Body of pancreas (tissue), 4 donors: ENCODE measurements at places on chromosomes 2 and 18.

- DNase-seq, result no peak
Observed at GRCh38 chr2:112151701-112152440, 13.7 kb downstream of the FBLN7 start.

DNA sequence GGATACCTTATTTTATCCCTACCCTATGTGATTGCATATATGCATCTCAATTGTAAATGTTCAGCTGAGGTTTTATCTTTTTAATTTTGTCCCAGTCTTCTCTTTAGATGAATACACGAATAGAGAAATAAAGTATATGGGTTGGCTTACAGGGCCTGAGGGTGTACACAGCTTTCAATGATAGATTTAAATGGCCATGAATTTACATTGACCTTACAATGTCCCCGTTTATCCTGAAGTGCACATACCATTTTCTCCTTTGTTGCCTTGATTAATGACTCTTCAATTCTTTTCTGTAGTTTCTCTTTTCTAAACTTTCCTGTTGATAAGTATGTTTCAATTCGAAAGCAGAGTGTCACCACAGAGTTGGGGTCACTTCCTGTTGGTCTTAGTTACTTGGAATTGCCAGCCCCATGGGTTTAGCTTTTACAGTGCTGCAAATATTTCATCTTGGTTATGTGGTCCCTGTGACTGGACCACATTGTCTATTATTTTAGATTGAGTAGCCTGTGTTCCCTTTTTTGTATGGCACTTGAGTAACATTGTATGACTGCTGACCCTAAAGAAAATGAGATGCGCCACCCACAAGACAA lies 1616.3 kb upstream of the ACVR2A start:
- DNase-seq, result no peak

DNA sequence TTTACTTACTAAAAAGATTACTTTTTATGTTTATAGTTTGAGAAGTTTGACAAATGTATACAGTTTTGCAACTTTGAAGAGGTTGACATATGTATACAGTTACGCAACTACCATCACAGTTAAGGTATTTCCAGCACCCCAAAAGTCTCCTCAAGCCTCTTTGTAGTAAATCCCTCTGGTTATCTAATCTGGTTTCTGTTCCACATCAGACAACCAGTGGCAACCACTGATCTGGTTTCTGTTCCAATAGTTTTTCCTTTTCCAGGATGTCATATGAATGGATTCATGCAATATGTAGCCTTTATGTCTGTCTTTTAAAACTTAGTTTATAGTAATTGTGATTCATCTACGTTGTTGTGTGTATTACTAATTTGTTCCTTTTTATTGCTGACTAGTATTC lies 23.5 kb downstream of the IFIH1 start:
- DNase-seq, result no peak

- DNase-seq, result no peak
Observed at GRCh38 chr2:126059379-126059778, 596.6 kb upstream of the GYPC start.

- peak; percentile 43 for DNase-seq
Observed at GRCh38 chr18:58847383-58848071, 17.1 kb upstream of the ZNF532 start.

- DNase-seq, result no peak
Observed at GRCh38 chr2:162212366-162212765, 30.9 kb downstream of the FAP start.

GRCh38 chr2:135256531-135257260 lies 204.6 kb downstream of the RAB3GAP1 start:
- no peak for DNase-seq

DNA sequence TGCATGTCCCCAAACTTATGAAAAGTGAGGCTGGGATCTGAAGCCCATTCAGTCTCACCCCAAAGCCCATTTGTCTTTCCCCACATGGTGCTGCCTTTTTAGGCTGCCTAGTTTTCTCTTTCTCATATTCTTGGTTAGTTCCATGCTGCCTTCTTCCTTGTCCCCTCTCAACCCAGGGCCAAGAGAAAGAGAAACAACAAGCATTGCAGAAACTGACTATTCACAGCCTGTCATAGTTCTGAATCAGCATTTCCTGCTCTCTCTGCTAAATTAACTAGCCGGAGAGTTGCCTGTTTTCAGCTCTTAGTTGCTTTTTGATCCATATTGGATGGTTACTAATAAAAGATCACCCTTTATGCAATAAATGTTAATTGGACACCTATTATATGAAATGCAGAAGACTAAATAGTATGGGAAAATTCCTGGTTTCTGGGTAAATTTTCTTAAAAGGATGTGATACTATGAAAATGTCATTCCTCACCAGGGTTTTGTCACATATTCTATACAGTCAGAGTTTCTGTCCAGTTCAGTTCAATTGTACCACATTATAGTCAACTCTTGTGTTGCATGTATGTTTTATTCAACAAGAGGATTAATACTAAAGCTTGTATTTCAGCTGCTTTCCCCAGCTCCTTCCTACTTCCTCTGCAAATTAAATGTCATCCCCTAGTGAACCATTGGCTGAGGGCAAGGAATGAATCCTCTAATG lies 246.5 kb downstream of the GALR1 start:
- no peak for DNase-seq

DNA sequence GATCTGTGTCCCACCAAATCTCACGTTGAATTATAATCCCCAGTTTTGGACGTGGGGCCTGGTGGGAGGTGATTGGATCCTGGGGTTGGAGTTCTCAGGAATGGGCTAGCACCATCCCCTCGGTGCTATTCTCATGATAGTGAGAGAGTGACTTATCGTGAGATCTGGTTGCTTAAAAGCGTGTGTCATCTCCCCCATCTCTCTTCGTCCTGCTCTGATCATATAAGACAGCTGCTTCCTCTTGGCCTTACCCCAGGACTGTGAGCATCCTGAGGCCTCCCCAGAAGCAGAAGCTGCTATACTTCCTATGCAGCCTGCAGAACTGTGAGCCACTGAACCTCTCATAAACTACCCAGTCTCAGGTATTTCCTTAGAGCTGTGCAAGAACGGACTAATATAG lies 163.7 kb upstream of the NDUFV2 start:
- no peak for DNase-seq

- no peak for DNase-seq
Observed at GRCh38 chr2:220065581-220065980, 438.2 kb downstream of the SLC4A3 start.

- no peak for DNase-seq
Observed at GRCh38 chr2:214320211-214320610, 90.6 kb upstream of the VWC2L start.

GRCh38 chr2:175734686-175735085 lies 267.4 kb downstream of the LNPK start:
- no peak for DNase-seq

DNA sequence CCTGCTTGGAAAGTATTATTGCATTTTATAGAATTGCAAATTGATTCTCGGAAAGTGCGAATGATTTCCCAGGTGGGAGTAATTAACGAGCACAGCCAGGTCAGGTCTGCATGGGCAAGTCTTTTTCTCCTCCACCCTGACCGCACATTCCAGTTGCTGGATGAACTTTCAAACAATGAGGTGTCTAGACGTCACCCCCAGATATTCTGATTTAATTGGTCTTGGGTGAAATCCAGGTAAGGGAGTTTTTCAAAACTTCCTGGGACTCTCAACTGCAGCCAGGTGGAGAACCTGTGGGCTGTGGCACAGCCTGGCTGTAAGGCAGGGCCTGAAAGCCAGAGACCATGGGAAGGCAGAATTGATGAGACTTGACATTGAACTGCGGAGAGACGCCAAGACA lies 15.9 kb upstream of the RNF152 start:
- no peak for DNase-seq

- DNase-seq, result no peak
Observed at GRCh38 chr2:229612384-229612971, 101.9 kb downstream of the DNER start.

DNA sequence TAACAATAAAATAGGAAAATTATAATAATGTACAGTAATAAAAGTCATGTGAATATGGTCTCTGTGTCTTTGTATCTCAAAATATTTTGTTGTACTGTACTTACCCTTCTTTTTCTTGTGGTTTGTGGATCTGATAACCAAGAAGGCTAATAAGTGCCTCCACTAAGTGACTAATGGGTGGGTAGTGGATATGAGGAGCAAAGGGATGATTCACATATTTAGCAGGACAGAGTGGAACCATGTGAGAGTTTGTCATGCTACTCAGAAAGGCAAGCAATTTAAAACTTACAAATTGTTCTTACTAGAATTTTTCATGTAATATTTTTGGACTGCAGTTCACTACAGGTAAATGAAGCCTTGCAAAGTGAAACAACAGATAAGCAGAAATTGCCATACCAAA lies 1241.2 kb upstream of the CDH2 start:
- DNase-seq, result no peak

DNA sequence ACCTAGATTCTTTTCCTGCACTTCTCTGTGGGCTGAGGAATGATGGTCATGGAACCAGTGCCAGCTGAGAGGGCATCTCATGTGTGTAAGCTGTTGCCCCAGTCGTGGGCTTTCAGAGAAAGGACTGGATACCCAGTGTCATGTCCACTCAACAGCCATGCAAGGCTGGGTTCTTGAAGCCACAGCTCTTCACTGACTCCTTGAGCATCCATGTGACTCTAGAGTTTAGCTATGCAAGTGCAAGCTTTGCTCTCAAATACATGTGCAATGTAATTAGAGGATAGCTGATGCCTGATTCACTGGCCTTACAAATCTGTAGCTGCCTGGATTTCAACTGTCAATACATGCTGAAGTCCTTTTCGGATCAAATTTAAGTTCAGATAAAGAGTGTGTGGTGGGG lies 46.8 kb upstream of the EML6 start:
- DNase-seq, result no peak

DNA sequence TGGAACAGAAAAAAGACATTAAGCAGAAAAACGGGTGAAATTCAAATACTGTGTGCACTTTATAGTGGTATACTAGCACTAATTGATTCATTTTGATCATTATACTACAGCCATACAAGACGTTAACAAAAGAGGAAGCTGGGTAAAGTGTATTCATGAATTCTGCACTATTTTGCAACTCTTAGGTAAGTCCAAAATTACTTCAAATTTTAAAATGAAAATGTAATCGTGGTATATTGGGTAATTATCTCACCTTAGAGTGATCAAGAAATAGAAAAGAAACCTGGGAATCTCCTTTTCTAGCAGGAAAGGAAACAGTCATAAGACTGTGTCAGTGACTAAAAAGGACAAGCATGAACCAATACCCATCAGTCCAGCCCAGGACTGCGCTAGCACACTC lies 5.4 kb downstream of the TGFBRAP1 start:
- DNase-seq, result no peak

DNA sequence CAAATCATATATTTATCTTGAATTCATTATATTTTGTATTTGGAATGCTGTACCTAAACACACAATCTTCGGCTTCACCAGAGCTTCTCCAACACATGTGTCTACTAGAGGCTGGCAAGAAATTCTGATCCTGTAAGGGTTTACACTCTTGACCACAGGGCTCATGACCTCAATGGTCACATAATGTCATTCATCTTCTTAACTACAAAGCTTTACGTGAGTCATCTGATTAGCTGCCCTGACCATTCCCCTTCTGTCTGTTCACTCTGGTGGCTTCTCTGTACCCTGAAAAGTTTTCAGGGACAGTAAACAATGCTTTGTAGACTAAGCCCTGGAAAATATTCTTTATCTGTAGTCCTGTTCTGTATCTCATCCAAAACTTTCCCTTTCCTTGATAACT lies 423.9 kb downstream of the CMPK2 start:
- no peak for DNase-seq

- DNase-seq, result no peak
Observed at GRCh38 chr2:53668624-53669026, 99.0 kb upstream of the CHAC2 start.

DNA sequence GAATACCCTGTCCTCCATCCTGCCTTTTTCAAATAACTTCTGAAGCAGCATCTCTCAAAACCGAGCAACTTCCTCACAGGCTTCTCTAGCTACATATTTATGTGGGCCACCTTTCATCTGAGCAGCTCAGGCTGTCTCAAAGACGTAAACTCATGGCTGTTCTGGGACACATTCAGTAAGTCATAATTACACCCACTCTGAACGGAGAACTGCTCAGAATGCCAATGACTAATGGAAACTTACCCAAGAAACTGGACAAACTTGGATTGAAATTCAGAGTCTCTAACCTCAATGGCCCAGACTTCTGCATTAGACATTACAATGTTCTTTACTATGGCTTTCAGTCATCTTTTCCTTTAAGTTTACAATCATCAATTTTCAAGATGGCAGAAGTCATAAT lies 145.2 kb downstream of the RAD51AP2 start:
- DNase-seq, result no peak

- DNase-seq, result no peak
Observed at GRCh38 chr2:237264480-237265219, 149.3 kb downstream of the COL6A3 start.

DNA sequence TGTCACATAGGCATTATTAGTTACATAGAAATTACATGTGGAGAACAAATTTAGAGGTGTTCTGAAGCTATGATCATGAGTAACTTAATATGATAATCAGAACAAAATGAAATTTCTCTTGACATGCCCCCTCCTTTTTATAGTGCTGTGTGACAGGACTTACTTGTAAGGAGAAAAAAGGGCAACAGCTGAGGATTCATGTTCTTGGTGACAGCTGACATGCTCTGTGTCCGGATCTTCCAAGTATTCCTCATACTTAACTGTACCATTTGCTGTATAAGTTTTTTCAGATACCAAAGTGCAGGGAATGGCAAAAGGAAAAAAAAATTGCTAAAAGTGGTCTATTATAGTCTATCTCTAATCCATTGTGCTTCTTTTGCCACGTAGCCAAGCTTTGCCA lies 3.5 kb upstream of the MYL1 start:
- DNase-seq, result no peak

GRCh38 chr2:237629739-237630138 lies 2.4 kb downstream of the LRRFIP1 start:
- DNase-seq, result no peak

DNA sequence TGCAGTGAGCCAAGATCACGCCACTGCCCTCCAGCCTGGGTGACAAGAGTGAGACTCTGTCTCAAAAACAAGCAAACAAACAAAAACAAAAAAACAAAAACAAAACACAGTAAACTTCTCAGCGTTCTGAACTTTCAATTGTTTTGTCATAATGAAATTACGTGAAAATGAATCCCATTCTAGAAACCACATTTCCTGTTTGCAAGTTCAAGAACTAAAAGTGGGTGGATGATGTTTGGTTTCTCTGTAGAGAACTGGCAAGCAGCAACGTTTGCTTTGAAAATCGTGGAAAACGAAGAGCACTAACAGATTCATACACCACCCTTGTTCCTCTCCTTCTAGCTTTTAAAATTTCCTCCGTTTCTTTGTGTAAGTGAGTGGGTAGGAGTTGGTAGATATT lies 226.1 kb upstream of the LYPD1 start:
- no peak for DNase-seq

- DNase-seq, result no peak
Observed at GRCh38 chr2:169361706-169362117, 622 bp downstream of the LRP2 start.

DNA sequence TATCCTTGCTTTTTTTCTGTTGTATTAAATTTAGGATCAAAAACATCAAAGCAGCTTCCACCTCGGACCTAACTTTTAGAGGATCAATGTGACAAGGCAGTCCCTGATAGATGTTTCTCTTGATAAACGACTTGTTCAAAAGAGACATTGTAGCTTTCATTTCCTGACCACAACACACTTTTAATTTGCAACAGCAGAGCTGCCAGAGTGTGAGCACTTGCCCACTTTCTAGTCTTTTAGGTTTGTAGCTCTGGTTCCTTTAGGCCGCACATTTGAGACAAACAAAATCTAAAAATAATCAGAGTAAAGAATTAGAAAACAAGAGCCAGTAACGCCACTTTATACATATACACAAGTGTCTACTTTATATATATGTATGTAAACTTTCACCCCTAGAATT lies 3.1 kb downstream of the FIGN start:
- DNase-seq, result no peak

- no peak for DNase-seq
Observed at GRCh38 chr2:88967844-88968243, 276.4 kb downstream of the RPIA start.
